ENCODE measurements at places on chromosomes 5 and 9. TPM values are rescaled to one million over a fixed set of nuclear protein-coding genes. Genes with fewer than 3 reads are reported as not detected.

DNA sequence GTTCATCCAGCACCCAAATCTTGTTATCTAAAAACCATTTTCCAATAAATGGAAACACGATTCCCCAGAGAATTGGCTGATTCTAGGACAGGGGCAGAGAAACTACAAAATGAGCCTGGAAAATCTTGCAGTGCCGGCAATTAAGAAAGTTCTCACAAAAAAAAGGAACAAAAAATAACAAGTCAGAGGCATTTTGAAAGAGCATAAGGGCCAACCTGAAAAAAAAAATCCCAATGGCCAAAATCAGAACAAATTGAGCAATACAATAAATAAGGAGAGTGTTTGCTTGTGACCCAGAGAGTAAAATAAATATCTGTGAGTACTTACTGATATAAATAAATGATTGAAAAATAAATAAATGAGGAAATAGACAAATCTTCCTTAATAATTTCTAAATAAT lies 55.1 kb upstream of the S1PR3 start:
- no peak for DNase-seq

DNA sequence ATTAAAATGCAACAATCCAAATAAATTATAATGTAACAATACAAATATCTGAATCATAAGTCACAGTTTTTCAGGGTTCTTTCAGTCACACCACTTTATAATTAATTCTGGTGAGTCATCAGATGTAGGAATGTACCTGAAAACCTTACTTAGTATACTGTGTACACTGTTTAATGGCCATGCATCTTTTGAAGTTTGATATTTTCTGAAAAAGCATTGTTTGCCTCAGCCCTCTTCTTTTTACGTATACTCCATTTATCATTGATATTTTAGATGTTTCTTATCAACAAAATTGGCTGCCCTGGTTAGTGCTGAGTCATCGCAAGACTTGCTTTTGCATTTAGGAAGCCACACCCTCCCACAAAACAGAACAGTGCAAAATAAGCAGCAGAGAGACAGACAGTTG lies 218.6 kb downstream of the PJA2 start:
- DNase-seq: no peak

- DNase-seq: no peak
Observed at GRCh38 chr9:85332487-85332886, 409.3 kb downstream of the AGTPBP1 start.

The FST gene
- total RNA-seq: 3.2 TPM

DNA sequence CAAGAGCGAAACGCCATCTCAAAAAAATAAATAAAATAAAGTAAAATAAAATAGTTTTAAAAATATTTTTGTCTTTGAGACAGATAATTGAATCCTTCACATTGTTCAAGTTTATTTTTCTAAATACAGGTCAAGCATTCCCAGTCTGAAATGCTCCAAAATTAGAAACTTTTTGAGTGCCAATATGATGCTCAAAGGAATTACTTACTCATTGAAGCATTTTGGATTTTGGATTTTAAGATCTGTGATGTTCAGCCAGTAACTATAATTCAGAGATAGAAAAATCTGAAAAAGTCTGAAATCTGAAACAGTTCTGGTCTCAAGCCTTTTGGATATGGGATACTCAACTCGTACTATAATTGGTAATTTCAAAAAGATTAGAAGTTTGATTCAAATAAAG lies 39.8 kb downstream of the RBM27 start:
- no peak for DNase-seq

DNA sequence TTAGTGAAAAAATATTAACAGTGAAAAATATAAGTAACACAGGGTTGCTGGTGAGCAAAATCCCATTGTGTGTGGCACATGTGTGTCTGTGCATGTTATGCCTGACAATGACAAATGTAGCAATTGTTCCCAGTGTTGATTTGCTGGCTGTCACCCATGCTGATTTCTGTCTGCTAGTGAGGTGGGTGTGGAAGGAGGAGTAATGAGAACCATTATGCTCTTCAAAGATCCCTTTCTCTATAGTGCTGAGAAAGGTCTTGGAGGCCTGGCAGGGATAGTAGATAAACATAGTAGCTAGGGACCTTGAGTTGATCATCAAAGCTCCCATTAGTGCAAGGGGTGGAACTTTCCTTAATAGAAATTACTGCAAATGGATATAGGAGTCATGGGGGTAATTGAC lies 152.5 kb upstream of the CLINT1 start:
- DNase-seq: no peak

The FOXD4L4 gene
- not detected for total RNA-seq

DNA sequence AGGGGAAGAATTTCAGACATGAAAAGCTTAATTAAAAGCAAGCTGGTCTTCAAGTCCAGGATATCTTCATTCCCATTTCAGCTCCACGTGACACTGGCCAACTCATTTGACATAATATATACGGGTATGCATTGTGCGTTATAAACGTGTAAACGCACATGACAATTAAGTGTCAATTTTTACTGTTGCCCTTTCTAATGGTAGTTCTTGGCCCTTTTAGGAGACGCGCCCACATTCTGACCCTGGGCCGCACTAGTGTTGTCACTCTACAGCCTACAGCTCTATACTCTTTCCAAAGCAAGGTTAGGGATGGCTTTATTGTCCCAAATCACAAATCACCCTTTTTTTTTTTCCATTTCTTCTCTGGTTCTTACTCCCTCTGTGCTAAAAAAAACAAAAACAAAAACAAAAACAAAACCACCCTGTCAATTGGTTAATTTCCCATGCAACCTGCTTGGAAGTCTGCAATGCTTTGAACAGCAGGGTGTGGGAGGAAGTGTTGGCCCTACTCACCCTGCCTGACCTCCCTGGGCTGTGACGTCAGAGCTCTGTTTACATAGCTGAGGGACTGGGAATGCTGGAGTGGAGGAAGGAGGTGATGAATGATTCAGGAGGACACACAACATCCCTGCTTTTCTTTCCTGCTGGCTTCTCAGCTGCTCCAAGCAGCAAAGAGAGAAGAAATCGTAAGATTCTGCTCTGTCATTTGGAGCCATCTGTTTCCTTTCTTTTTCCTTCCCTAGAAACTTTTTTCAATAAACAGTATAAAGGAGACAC lies 19.3 kb downstream of the RFK start:
- peak; percentile 75 for DNase-seq

The BNC2 gene
- 6.3 TPM for total RNA-seq

GRCh38 chr5:122431298-122431697 lies 119.3 kb downstream of the SNCAIP start:
- no peak for DNase-seq

The SNX24 gene
- total RNA-seq: 19.3 TPM

DNA sequence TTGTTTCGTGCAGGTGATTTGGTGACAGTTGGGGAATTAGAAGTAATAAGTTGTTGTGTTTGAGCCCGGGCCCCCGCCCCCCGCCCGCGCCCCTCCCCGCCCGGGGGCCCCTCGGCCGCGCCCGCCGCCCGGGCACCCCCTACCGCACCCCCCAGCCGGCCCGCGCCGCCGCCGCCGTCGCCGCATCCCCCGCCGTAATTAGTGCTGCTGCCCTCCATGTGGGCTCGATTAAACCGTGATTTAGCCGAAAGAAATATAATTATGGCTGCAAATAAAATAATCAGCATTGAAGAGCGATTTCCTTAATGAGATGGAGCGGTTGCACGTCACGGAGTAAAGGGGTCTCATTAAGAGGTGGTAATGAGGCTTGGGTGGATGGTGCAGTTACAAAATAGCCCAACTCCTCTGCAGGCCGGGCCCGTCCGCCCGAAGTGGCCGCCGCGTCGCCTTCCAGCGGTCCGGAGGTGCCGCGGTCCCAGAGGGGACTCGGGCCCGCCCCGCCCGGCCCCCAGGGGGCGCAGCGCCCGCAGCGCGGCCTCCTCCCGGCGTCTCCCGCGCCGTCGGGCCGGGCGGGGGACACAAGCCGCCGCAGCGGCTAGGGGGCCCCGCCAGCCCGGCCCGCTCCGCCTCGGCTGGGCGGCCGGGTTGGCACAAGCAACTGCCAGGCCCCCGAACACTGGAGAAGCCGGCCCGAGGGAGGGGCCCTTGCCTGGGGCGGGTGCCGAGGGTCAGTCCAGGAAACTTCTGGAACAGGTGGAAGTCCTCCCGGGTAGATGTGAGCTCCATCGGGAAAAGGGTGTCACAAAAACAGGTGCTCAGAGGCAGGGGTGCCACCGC lies 6.9 kb upstream of the OTP start:
- DNase-seq: peak; percentile 61

- no peak for DNase-seq
Observed at GRCh38 chr5:171939951-171940350, 66.5 kb downstream of the FBXW11 start.

GRCh38 chr5:128413356-128413755 lies 124.7 kb downstream of the FBN2 start:
- DNase-seq: no peak

DNA sequence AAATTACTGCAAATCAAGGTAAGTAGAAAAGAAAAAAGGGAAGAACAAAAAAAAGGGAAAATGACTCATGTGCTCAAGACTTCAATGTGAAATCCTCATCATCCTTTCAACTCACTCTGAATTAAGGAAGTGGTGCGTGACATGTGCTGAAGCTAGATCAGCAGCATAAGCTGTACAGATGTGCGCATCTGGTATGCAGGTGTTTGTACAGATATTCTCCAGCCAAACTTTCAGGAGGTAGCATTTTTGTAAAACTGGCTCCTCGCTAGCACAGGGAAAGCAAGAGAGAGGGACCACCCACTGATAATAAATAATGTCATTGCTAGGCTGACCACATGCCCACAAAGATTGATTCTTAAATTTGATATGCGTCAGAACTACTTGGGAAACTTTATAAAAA lies 253.9 kb upstream of the RGMB start:
- no peak for DNase-seq

The TEK gene
- total RNA-seq: 22.2 TPM

- DNase-seq: no peak
Observed at GRCh38 chr9:125630436-125630835, 76.6 kb downstream of the MAPKAP1 start.

The IFNA21 gene
- not detected for total RNA-seq

GRCh38 chr5:108193021-108193795 lies 188.7 kb downstream of the FBXL17 start:
- no peak for DNase-seq

The SLC36A2 gene
- 0.22 TPM for total RNA-seq

DNA sequence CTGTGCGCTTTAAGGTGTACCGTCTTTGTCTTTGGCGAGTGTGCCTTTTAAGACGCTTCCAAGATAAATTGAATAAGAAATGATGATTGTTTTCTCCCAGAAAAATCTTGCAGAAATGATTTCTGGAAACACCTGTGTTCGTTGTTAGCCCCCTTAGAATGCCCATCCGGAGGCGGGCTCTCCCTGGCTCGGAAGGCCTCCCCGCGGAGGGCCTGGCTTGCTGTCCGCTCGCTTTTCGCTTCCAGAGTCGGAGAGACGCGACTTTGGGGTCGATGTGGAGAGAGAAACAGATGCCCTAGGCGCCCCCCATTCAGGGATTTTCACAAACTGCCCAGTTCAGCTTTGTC lies 23.9 kb downstream of the LECT2 start:
- DNase-seq: no peak

- DNase-seq: no peak
Observed at GRCh38 chr9:127664678-127665507, 41.9 kb upstream of the CFAP157 start.

The ECM2 gene
- total RNA-seq: 5.3 TPM

- no peak for DNase-seq
Observed at GRCh38 chr5:175286981-175287380, 157.0 kb downstream of the DRD1 start.

DNA sequence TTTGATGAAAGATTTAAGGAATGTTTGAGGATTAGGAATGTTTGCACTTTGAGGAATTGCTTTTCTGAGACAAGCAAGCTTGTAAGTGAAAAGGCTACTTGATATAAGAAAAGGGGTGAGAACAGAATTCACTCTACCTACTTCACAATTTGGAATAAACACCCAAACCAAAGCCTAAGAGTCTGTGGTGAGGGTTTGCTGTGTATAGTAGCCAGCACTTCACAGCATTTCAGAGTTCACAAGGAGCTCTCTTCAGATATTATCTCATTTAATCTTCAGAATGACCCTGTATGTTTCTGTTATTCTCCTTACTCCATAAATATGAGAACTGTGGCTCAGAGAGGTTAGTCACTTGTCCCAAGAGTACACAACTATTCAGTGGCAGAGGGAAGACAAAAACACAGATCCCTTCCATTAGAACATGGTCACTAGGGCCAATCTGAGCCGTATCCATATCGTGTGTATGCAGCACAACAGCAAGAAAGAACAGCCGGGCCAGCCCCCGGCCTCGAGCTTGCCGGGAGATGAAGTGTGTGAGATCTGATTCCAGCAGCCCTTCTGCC lies 92.4 kb downstream of the FRMD3 start:
- DNase-seq: no peak

The SMIM33 gene
- not detected for total RNA-seq

DNA sequence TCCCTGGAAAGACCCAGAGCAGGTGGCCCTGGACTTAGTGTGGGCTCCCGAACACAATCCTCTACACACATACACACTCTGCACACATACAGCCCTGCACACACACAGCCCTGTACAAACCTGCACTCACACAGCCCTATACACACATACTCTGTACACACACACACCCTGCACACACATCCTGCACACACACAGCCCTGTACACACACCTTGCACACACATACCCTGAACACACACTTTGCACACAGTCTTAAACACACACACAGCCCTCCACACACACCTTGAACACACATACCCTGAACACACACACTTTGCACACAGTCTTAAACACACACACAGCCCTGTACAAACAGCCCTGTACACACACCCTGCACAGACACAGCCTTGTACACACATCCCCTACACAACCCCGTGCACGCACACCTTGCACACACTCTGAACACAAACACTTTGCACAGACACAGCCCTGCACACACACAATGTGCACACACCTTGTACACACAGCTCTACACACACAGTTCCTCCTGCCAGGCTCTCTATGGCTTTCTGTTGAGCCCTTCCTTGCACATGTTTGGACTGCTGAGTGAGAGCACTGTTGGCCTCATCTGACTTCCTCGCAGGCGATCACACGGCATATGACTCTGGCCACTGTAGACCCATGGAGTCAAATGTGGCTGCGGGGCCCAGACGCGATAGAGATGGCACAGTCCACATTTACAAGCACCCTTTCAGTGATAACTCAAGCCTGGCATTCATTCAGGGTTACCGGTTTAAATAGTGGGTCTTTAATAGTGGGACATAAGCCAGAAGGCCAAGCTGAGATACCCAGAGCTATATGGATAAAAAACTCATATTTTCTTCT lies 245.7 kb upstream of the IRX1 start:
- no peak for DNase-seq

The PCDHA8 gene
- not detected for total RNA-seq

DNA sequence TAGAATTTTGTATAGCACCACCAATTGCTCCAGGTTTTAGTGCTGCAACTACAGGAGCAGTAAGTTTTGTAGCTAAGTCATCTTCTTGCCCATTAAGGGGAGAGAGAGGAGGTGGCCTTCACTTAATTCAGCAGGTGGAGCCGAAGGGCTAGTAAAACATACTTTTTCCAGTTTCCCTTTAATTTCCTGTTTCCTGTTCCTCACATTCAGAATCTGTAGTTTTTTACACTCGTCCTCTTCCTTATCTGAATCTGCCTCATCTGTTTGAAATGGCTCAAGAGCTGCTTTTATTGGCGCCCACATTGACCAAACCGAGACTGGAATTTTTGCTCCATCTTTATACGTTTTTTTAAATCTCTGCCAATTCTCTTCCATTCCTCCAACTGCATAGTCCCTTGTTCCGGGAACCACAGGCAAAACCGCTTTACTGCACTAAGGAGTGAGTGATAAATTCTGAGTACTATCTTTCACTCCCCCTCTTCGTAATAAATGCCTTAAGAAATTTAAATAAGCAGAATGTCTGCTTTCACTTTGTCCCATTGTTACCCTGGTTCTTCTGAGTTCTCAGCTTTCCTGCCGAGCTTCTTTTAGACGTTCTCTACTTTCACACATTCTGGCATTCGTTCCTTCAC lies 133.9 kb downstream of the DROSHA start:
- DNase-seq: no peak

- DNase-seq: peak; percentile 68
Observed at GRCh38 chr5:926417-927171, 33.9 kb downstream of the TRIP13 start.
